ENCODE measurements at places on chromosomes 5 and 9. TPM values are rescaled to one million over a fixed set of nuclear protein-coding genes. Genes with fewer than 3 reads are reported as not detected.
A peak's percentile ranks its signal among the peaks of the same experiment; 100 is the strongest.

Gene FBP1
- total RNA-seq, result 1.7 TPM

DNA sequence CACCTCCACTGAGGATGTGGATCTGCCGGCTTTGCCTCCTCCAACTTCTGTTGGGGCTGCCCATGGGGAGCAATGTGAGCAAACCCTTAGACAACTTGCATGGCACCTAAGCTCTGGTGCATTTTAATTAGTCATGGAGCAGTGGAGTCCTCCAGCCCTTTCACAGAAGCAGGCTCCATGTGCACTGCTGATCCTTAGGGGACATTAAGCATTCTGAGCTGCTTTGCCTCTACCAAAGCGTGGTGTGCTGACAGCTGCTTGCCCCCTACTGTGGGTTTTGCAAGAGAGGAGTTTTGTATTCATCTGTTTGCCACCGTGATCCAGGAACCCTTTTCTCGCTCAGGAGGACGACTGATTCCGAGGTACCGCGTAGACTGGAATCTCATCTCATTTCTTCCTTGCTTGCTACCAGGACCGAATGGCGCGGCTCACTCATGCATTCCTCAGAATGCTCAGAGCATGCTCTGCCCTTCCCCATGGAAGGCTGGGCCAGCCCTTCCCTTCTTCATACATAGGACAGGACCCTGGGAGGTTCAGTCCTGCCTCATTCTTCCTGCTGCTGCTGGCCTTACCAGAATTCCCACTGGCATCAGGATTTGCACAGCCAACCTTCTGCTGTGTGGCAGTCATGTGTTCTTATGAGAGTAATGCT lies 432.5 kb downstream of the GADD45G start:
- peak; percentile 70 for DNase-seq

DNA sequence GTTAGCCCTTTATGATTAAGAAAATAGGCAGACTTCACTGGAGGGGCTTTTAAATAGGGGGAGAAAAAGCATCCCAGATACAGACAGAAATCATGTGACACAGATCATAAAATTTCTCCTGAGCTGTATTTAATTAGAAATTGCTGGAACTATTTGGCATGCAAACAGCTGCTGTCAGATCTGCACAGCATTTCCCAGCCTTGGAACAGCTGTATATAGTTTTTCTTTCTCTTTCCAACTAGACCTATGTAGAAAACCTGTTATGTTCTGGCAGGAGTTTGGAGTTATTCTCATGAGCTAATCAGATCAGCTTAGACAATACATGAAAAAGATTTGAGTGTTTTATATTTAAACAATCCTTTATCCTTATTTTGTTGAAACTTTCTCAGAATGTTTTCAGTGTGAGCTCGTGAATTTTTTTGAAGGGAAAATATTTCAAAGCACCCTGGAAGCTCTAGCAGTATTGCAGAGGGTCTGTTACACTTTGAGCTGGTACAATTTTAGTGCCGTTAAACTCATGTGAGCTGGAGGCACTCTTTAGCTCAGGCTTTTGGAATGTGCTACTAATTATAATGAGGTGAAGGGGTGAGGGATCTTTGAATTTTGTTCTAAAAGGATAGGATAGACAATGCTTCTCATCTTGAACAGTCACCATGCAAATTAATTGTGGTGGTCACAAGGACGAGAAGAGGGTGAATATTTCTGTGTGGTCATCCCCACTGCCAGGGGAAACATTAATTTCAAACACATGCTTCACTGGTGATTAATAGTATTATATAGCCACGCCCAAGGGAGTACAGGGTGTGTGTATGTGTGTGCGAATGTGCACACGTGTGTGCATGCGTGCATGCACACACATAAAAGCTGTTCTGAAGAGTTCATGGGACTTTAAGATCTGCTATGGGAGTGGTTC lies 239.4 kb upstream of the FBXL7 start:
- no peak for DNase-seq

DNA sequence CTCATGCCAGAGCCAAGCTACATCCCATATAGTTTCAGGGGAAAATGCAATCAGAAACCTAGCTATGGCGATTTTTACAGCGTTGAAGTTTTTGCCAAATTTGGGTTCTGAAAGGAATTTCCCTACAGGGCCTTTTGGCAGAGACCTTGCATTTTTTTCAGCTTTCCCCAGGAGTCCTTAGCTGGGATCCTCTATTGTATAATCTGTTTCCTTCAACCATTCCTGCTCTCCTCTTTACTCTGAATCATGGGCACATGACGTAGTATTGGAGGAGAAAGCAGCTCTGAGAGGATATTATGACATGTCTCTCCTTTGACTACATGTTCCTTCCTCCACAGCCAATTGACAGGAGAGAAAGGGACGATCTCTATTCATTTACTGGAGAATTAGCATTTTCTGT lies 118.5 kb upstream of the ERCC6L2 start:
- no peak for DNase-seq

- no peak for DNase-seq
Observed at GRCh38 chr9:110278080-110278707, 21.9 kb upstream of the TXN start.

DNA sequence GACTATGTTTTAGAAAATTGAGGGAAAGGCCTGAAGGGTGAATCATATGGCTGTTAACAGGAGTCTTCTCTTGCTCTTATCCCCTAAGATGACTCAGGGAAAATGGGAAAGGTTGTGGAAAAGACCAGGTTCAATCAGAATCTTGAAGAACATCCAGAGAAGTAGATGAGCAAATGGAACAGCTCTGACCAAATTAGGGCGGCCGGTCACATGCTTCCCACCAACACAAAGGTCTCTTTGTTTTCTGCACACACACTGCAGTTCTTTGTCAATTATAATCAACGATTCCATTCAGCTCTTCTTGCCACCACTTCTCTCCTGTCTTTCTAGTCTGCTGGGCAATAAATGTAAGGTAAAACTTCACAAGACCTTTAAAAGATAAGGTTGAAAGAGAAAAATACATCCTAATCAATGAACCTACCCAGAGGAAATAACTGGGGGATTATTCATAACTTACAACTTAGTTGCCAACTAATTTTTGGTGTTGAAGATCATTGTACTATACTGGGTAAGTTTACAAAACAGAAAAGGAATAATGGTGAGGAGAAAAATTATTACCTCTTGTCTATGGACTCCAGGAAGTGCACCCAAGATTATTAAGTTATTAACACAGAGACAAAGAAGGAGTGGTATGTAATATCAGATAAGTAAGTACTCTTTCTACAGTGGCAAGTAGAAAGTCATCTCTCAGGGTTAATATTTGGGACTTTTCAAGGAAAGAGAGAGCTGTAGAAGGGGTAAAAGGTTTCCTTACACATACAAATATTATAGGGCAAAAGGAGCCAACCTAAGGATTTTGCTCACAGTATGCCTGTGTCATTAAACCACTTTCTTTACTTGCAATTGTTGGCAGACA lies 441.9 kb upstream of the PIK3R1 start:
- DNase-seq, result no peak

- no peak for DNase-seq
Observed at GRCh38 chr5:124783285-124783684, 36.8 kb upstream of the ZNF608 start.

GRCh38 chr5:176700239-176700847 lies 53.1 kb downstream of the TSPAN17 start:
- DNase-seq, result no peak

Gene PCDHGC5
- 3.4 TPM for total RNA-seq

- no peak for DNase-seq
Observed at GRCh38 chr9:69433392-69433791, 108.4 kb downstream of the ENTREP1 start.

DNA sequence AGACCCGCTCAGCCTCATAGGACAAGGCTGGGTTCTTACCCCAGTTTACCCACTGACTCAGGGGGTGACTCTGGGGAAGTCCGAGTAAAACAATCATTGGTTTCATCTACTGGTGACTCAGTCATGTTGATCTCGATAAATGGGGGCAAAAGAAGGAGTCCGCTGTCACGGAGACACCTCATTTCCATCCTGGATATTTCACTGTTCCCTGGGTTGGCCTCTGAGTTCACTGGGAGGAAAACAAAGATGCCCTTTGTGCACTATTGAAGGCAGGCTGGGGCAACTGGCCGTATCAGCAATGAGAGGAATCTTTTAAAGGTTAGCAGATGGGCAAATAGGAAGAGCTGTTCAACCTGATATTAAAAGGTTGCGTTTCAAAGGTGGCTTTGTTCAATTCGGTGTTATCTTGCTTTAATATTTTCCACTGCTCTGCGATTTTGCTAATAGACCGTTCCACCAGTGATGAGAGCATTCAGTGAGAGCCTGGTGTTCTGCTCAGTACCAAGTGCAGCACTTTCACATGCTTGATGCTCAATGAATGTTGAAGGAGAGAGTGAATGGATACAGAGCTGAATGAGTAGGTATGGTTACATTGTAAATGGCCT lies 110.2 kb upstream of the EGFLAM start:
- DNase-seq, result no peak

GRCh38 chr9:83622939-83623678 lies at the start of gene IDNK:
TSS of gene IDNK (plus strand) at chr9:83623143. CDS start at chr9:83623172, 29 bp downstream.
- no peak for DNase-seq

Gene SERF1B
- total RNA-seq, result 30.7 TPM

GRCh38 chr5:92594031-92594430 lies 987.0 kb downstream of the NR2F1-AS1 start:
- DNase-seq, result no peak

- no peak for DNase-seq
Observed at GRCh38 chr5:38378579-38378978, 120.2 kb downstream of the EGFLAM start.

GRCh38 chr5:75513841-75514240 lies 2.1 kb downstream of the POLK start:
- no peak for DNase-seq

DNA sequence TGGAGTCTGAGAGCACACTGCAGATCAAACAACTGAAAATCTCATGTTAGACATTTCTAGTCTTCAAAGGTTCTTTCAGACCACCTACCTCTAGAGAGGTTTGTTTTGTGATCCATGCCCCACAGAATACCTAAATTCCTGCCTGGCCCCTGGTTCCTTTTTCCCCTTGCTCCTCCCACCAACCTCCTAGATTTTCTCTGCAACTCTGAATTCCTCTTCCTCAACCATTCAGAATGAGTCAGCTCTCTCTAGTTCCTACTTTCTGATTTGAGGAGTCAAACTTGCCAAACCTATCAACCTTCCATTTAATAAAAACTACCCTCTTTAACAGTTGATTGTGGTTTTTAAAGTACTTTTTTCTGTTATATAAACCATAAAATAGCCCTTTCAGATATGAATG lies 83.2 kb upstream of the ZNF462 start:
- no peak for DNase-seq

- no peak for DNase-seq
Observed at GRCh38 chr9:109477258-109478050, 20.7 kb downstream of the PTPN3 start.

GRCh38 chr9:76502746-76503145 lies 43.8 kb downstream of the GCNT1 start:
- DNase-seq, result no peak

DNA sequence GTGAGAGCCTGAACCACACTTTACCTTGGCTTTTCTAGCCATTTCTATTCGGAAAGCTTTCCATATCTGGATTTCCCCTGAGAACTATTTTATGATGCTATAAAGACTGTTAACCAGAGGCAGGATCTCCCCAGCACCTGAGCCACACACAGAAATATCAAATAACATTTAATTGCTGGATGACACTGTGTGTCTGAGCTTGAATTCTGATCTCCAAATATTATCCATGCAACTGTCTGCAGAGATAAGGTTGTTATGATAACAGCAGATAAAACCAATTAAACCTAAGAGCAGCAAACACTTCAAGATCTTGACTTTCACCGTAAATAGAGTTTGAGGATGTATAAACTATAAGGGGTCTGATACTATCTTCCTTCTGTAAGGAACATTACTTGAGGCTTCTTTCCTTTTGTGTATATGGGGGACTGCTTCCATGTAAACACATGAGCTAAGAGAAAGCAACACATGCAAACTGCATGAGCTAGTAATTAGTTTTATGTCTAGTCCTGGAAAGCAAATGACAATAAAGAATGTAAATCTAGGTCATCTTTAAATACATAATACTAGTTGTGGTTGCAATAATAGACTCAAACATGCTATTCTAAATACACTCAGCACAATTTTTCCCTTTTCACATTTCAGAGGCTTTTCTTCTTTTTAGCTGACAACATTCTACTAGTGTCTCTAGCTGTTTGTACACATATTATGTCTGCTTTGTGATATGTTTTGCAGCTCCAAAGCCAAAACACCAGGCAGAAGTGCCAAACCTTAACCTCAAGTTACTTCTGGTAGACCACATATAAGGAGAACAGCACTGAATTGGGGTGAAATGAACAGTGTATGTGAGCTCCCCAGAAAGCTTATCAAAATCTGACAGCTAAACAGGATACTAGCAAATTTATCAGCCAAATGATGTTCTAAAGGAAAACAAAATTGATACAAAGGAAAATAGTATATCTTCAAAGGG lies 136.5 kb downstream of the EFNA5 start:
- no peak for DNase-seq

- no peak for DNase-seq
Observed at GRCh38 chr5:32275396-32275741, 37.4 kb downstream of the MTMR12 start.

Gene PCDHGC3
- 78.3 TPM for total RNA-seq

- DNase-seq, result no peak
Observed at GRCh38 chr5:135377751-135378680, 21.0 kb downstream of the MACROH2A1 start.

Gene ZNF462
- total RNA-seq, result 28.5 TPM

DNA sequence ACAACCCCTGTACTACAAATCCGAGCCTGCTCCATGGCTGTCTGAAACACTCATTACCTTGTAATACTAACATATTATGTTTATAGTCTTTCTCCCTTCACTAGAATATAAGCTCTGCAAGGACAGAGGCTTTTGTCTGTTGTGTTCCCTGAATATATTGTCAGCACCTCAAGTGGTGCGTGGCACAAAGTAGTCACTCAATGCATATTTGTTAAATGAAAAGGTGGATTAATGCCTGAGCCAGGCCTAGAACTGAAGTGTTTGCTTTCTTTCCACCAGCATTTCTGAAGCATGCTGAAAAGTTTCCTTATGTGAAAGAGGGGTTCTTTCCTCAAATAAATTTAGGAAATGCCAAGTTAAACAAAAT lies 36.3 kb downstream of the ELL2 start:
- DNase-seq, result no peak

DNA sequence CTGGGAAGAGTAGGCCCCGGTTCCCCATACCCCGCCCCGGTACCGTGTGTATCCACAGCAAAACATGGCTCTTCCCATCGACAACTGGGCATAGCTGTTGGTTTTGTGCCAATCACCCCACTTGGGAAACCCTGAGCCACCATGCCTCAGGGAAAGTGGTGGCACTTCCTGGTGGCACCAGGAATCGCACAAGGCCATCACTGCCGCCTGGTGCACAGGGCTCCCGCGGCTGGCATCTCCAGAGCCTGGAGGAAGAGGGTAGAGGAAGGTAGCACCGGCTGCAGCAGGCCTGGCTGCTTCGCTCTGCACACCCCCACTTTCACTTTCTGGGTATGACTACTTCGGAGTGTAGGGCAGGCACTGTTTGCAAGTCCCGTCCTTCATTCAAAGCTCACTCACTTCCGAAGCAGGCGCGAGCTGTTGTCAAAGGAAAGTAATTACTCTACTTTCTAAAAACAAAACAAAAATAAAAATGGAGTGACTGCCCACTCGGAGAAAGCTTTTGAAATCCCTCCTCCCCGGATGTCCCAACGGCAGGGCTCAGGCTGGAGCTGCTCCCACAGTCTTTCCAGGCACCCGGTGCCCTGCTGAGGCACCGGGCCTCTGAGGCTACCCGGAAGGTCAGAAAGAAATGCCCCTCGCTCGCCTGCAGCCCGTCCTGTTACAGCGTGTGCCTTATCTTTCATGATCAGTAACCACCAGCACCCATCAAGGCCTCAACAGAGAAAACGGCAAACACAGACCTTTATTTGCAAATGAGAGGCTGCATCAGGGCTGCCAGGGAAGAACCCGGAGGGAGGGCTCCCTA lies 2.0 kb downstream of the BRD3 start:
- no peak for DNase-seq

- no peak for DNase-seq
Observed at GRCh38 chr9:98201102-98201501, 8.7 kb upstream of the CORO2A start.

Measured in vagina (tissue), 2 donors.